ENCODE measurements at places on chromosomes 3 and 15. TPM values are rescaled to one million over a fixed set of nuclear protein-coding genes. Genes with fewer than 3 reads are reported as not detected.

Gene RPN1
- total RNA-seq, result 165 TPM

Gene ITIH4
- total RNA-seq, result 0.55 TPM

Gene TRIM42
- not detected for total RNA-seq

Gene RASA2
- total RNA-seq, result 8.8 TPM

Gene MYL3
- total RNA-seq, result 0.22 TPM

Data from A549 treated with RU486 at 1 μM for 4 hours (cell line).